ENCODE measurements at places on chromosomes 7 and 10. TPM values are rescaled to one million over a fixed set of nuclear protein-coding genes. Genes with fewer than 3 reads are reported as not detected.

- no peaks in the 10 kb centered on the region for H3K27me3 ChIP-seq
- H3K27ac ChIP-seq: no peak overlapping the region
- DNase-seq: no peak
- no peaks in the 10 kb centered on the region for H3K36me3 ChIP-seq
- H3K4me1 ChIP-seq: no peaks in the 10 kb centered on the region
These were observed 64.4 kb downstream of the RAPGEF5 start for GRCh38 chr7:22292531-22292930.

DNA sequence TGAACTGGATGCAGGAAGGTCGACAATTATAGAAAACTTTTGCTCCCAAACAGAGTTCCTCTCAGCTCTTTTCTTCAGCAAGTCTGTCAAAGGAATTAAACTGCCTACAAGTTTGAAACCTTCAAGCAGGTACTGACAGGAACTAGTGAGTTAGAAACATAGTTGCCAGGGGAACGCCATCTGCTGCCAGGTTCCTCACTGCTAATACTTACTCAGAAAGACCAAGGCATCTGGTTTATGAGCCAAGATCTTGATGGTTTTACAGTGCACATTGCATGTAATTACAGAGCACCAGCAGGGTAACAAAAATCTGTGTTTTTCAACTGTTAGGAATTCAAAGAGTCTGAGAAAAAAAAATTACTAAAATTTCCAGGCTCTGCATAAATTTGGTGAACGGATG, 300.0 kb upstream of the NRG3 start:
- H3K4me1 ChIP-seq: no peaks in the 10 kb centered on the region
- DNase-seq: no peak
- H3K27me3 ChIP-seq: no peaks in the 10 kb centered on the region
- H3K4me3 ChIP-seq: no peak overlapping the region

- DNase-seq: no peak
- H3K36me3 ChIP-seq: no peaks in the 10 kb centered on the region
- H3K4me1 ChIP-seq: no peaks in the 10 kb centered on the region
These were observed 19.1 kb downstream of the ACADSB start for GRCh38 chr10:123027861-123028260.

- H3K4me3 ChIP-seq: no peak overlapping the region
- H3K4me1 ChIP-seq: no peaks in the 10 kb centered on the region
- DNase-seq: no peak
- H3K36me3 ChIP-seq: no peaks in the 10 kb centered on the region
These were observed 18.0 kb upstream of the FBXW4 start for GRCh38 chr10:101712997-101713396.

DNA sequence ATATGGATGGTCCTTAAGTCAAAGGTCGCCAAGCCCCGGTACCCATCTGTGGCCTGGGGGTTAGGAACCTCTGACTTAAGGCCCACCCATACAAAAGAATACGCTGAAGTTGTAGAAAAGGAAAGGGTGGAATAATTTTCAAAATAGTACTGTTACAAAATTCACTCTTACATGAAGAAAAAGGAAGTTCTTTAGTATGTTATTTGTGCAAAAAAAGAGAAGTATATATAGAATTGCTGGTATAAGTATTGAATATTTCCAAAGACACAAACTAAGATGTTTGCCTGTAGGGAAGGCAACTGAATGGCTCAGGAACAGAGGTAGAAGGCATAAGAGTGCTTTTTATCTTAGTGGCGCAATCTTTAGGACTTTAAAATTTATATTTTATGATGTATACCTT, 78.7 kb downstream of the PRLHR start:
- H3K4me3 ChIP-seq: no peak overlapping the region
- H3K27ac ChIP-seq: no peak overlapping the region
- H3K4me1 ChIP-seq: no peaks in the 10 kb centered on the region
- H3K27me3 ChIP-seq: no peaks in the 10 kb centered on the region

Gene IFIT1B
- not detected for total RNA-seq

Gene PDE6C
- not detected for total RNA-seq

Gene FAM131B
- 0.05 TPM for total RNA-seq

Gene SYCE1
- total RNA-seq: not detected

Measured in B cell (primary cell).